ENCODE measurements at places on chromosomes 12 and 14.

DNA sequence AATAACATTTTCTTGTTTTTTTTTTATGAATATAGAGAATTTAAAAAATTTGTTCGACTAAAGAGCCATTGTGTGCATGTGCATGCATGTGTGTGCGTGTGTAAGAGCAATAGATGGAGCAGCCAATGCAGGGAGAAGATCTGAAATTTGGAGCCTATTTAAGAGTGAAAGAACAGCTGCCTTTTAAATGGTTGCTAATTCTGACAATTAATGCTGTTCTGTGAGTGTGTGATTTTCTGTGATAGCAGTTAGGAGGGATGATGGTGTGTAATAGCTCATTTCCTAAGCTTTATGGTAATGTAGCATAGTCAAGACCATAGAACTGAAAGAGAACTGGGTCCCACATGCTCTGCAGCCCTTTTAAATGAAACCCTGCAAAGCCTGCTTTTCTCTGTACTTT is 137.9 kb downstream of the NRXN3 start:
- no peak for DNase-seq

DNA sequence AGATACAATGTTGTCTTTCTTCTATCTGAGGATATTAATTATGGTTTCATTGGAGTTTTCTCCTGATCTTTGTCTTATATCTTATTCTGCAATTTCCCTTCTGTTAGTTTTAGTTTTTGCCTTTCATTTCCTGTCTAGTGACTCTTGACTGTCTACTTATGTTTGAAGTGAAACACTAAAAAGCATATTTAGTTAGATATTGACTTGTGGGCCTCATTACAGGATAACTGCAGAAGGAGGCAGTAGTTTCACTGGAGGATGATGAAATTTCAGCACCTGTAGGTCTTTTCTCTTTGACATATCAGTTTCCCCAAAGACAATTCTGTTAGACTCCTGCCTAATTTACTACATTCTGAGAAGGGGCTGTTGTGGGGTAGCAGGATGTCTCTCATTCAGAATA is 97.5 kb upstream of the NEDD1 start:
- DNase-seq, result no peak

- no peak for DNase-seq
Observed at GRCh38 chr12:97368462-97369163, 94.0 kb upstream of the RMST start.

DNA sequence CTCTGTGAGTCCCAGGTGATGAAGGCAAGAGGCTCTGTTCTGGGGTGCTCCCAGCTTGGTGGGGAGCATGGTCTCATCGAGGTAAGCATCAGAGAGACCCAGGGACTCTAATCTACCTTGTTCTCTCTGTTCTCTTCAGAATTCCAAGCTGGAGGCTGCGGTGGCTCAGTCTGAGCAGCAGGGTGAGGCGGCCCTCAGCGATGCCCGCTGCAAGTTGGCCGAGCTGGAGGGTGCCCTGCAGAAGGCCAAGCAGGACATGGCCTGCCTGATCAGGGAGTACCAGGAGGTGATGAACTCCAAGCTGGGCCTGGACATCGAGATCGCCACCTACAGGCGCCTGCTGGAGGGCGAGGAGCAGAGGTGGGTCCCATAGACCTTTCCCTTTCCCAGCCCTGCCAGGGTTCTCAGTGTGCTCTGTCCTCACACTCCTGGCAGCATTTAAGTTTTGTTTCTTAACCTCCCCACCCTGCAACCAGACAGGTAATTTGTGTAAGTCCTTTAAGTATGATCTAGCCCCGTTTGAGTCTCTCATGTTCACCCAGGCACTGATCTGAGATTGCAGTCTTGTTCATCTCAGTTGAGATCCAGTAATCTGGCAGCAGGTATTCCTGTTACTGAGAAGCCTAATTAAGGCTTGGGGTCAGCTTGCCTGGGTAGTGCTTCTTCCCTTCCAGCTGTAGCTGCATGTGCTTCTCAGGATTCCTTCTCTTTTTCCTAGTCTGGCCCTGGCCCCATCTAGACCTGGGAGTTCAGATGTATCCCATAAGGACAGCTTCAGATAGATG is 14.8 kb upstream of the KRT81 start:
- no peak for DNase-seq

DNA sequence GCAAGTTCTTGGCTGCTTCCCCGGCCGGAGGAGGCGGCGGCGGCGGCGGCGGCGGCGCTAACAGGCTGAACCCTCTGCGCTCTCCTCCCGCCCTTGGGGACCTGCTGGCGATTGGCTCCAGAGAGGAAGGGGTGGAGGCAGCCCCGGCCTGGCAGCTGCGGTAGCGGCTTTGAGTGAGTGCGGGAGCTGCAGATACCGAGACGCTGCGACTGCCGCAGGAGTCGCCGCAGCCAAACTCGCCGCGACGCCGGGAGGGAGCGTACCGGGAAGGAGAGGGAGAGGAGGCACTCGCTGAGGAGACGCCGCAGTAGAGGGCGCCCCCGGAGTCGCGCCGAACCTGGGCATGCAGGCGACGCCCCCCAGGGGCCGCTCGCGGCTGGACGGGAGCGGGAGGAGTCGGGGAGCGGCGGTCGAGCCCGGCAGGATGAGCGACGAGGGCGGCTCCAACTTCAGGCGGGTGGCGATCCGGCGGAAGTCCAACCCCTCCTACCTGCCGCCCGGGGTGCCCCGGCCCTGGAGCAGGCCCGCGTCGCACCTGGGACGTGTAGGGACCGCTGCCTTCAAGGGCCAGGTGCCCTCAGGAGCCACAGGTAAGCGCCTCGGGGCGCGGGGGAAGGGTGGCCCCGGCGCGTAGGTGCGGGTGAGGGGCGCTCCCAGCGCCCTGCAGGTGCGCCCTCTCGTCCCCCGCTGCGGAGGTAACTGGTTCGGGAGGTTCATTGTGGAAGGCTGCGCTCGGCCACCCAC is at the start of gene FGD4:
Gene FGD4, plus strand, starts transcription at position 189 of the 744 bp plus-strand sequence.
- DNase-seq, result peak; percentile 30

DNA sequence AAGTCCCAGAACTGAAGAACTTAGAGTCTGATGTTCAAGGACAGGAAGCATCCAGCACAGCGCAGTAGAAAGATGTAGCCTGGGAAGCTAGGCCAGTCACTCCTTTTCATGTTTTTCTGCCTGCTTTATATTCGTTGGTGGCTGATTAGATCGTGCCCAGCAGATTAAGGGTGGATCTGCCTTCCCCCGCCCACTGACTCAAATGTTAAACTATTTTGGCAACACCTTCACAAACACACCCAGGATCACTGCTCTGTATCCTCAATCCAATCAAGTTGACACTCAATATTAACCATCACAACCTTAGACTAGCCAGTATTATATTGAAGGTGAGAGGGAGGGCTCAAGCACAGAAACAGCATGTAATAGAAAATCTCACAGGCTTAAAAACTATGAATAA is 222.9 kb downstream of the C12orf50 start:
- no peak for DNase-seq

DNA sequence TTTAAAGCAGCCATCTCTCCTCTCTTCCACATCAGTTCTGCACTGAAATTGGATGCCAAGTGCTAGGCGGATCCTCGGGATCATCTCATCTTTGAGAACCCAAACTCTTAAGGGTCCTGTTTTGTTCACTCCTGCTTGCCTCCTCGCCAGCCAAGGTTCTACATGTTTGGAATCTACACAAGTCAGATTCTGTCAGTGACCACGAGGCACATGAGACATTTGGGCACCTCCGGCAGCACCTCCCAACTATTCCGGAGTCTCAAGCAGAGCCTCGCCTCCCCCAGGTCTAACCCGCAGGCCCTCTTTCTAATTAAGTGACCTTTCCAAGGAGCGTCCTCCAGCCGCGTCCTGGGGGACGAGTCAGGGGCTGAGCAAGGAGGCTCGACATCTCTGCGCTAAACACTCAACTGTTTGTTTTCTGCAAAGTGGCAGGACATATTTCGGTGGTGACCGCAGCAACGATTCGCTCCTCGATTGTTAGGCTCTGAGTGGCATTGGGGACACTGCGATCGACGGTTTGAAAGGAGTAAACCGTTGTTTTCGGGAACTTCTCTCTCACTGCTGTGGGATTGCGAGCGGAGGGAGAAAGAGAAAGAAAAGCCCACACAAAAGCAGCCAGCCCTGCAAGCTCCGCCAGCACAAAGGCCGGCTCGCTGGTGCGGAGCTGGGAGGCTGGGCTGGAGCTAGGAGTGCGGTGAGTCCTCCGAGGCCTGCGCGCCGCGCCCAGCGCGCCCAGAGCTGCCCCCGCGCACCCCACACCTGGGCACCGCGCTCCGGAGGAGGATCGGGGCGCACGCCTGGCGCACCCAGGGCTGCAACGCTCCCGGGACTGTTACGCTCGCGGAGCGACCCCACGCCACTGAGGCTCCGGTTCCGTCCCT is 640 bp downstream of the ARMH4 start:
- peak; percentile 0 for DNase-seq

DNA sequence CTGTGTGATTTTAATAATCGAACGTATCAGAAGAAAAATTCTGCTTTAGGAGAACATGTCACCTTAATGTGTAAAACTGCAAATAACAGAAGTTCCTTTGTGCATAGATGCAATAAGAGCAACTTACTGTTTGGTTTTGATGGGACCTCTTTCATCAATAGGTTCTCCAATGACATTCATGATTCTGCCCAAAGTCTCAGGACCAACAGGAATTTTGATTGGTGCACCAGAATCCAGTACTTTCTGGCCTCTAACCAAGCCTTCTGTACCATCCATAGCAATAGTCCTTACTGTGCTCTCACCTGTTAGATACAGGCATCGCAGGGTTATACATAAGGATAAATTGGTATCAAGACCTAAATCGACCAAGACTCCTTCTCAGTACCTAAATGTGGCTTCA is 1.1 kb downstream of the ATP5F1B start:
- DNase-seq, result no peak

- no peak for DNase-seq
Observed at GRCh38 chr12:78101946-78102635, 271.4 kb downstream of the NAV3 start.

DNA sequence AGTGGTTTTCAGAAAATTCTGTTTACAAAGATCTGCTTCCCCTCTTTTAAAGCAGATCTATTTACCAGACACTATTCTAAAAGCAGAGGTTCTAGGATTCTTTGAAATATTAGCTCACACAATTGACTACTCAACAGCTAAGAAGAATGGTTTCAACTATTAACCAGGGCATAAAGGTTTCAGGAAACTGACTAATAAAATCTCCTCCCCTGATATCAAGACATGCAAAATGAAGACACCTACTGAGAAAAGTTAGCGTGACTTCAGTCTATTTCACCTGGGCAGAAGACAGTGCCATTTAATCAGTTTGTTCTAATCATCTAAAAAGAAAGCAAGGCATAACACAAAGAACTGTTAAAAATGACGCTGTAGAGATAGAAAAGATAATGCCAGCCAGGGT is 22.2 kb downstream of the DAD1 start:
- peak; percentile 47 for DNase-seq

DNA sequence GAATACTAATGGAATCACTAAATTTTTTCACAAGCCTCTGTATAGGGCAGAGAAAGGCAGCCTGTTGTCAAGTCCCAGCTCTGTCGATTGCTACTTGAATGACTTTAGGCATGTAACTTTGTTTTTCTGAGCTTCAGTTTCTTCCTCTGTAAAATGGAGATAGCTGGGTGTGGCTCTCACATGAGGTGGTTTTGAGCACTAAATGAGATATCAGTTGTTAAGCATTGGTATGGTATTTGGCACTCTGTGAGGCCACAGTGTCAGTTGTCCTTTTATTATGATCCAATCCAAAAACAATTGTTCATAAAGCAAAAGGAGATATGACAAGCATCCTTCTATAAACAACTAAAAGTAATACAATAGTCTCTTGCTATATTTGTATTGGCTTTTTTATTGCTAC is 120.6 kb downstream of the DUSP6 start:
- no peak for DNase-seq

DNA sequence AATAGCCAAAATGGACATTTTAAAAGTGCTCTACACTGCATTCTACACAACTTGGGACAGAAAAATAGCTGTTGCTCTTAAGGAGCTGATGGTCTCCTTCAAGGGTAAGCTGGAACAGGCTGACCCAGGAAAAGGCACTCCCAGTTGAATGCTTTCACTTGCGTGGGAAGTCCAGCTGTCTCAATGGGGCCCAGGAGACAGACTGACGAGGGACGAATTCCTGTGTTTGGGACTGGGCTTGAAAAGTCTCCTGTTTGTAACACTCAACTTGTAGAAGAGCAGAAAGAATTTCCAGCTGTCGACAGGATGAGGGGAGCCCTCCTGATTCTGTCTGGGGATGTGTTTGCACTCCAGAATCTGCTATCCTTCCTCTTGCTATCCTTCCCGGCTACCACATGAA is 180.8 kb downstream of the ZFP36L1 start:
- DNase-seq, result no peak

DNA sequence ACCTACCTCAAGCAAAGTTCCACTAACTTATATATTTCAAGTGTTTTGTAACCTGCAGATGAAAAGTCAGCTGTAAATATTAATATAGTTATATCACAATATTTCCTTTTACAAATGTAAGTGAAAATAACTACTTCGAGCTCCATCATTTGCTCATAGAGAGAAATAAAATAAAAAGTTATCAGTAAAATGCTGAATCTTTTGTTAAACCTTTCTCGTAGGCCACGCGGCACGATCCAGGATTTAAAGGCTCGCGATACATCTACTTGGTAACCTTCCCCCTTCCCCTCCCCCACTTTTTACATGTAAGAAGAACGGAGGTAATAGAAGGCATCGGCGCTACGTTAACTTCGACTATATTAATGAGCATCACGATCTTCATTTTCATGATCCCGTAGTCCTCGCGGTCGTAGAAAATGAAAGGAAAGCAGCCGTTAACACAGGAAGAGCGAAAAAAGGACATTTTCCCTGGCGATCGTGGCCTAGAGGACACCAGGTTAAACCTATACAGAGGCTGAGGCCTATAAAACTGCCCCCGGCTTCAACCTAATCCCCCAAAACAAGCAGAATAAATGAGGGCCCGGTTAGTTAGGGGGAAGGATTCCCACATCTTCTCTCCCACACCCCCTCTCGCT is 508 bp downstream of the HNRNPC start:
- DNase-seq, result peak; percentile 57

- DNase-seq, result peak; percentile 9
Observed at GRCh38 chr12:116123451-116124258, 153.8 kb downstream of the MED13L start.

DNA sequence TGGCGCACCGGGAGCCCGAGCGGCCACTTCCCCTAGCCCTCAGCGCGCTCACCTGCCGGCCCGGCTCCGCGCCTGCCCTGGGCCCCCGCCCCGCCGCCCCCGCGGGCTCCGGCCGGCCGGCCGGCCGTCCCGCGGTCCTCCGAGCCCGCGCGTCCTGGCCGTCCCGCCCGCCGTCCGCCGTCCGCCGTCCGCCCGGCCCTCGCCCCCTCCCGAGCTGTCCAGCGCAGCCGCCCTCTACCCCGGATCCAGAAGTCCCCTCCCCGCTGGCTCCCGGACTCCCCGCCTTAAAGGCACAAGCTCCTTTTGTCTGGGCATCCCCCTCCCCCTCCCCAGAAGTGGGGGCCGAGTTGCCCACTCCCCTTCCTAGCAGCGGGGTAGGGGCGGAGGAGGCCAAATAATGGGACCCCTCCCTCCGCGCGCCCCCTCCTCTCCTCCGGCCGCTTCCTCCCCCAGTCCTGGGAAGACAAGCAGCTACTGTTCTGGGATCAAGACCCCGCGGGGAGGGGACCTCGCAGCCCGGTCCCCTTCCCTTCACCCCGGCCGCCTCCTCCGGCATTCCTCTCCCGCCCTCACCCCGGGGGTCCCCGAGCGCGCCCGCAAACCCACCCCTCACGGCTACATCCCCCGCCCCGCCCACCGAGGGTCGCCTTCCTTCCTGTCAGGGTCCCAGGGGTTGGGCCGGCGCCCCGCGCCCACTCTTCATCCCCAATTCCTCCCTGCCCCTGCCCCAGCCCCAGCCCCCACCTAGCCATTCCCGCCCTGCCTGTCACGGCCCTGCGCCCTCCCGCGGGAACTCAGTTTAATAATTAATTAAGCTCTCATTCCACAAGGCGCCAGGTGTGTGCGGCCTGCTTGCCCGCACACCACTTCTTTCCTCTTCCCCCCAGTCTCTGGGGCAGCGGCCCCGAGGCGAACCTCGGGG is at the start of gene ADCY6:
Gene ADCY6, minus strand, starts transcription at position 236 of the 922 bp plus-strand sequence. CDS start 5,655 bp downstream, outside the sequence.
- no peak for DNase-seq

All from CD4-positive, alpha-beta T cell treated with Interleukin-10 for 1 hour (primary cell).